ENCODE measurements at places on chromosomes 12 and 14.

- no peak for DNase-seq
Observed at GRCh38 chr12:47236109-47236714, 156.5 kb upstream of the AMIGO2 start.

DNA sequence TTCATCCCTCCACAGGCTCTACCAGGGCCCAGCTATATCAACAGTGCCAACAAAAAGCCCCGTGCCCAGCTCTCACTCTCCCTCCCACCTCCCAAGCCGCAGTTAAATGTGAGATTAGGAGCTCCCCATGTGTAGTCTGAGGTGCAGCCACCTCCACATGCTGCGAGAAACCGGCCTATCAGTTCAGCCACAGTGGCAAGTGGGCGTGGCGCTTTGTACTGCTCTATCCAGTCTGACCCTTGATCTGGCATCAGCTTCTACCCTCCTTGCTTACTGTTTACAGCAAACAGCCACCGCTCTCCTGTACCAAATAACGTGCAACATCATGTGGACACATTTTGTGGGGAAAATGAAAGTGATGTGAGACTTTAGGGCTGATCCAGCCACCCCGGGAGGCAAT lies 1.7 kb downstream of the PLEK2 start:
- no peak for DNase-seq

DNA sequence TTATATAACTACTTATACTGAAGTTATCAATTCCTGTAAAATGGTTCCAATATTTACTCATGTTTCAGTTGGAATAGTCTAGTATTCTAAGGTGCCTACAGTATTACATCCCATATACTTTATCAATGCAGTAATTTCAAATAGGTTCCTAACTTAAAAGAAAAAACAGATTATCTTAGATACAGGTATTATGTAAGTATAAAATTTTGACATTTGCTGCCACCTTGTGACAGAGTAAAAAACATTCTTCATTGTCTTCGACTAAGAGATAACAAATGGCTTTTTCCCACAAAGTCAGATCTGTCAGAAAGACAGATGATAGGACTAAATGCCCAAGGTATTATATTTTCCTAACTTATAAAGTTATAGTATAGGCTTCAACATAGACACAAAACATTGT lies 78.7 kb downstream of the TXNDC16 start:
- no peak for DNase-seq

GRCh38 chr12:105262461-105263184 lies 26.6 kb upstream of the APPL2 start:
- DNase-seq = no peak

DNA sequence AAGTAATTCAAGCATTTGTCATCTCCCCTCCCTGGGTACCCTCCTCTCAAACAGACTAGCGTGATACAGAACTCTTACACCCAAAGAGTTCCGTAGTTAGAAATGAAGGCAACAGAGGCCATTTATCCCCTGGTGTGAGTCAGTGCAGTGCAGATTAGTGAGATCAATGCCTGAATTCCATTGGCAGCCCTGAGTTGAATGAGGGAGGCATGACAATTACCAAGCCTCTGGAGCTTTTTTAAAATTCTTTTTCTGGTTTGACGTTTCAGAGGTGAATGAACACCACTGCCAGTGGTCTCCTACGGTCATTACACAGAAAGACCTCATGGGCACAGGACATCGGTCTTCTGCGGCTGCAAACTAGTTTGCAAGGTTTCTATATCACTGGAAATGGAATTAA lies 94.4 kb downstream of the PRIMA1 start:
- no peak for DNase-seq

DNA sequence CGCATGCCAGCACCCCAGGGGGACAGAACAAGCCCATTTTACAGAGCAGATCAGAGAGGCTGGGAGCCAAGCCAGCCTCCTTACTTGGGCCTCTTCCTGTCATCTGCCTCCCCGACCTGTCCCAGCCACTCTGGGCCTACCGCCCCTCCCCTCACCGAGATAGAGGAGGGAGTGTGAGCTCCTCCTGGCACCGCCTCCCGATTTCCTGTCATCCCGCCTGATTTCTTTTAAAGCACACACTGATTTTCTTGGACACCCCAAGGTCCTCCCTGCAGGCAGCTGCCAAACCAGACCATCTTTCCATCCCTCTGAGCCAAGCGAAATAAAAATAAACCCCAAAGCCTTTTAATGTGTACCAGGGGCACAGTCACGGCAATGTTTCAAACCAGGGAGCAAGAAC lies 108.4 kb downstream of the RFLNA start:
- no peak for DNase-seq

GRCh38 chr12:55707219-55707671 lies 459 bp downstream of the ITGA7 start:
- DNase-seq = no peak

- DNase-seq = no peak
Observed at GRCh38 chr12:1972260-1972659, 32.0 kb downstream of the DCP1B start.

DNA sequence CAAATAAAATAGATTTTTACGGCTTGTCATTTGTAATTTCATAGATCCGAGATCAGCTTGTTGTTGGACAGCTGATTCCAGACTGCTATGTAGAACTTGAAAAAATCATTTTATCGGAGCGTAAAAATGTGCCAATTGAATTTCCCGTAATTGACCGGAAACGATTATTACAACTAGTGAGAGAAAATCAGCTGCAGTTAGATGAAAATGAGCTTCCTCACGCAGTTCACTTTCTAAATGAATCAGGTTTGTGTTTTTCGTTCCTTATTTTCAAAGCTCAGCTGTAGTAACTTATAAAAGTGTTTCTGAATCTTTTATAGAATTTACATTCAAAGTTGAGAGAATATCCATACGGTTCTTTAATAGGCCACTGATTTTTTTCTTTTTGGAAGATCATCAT lies 89.1 kb downstream of the LRRK2 start:
- no peak for DNase-seq

- no peak for DNase-seq
Observed at GRCh38 chr14:97109234-97109633, 312.1 kb downstream of the VRK1 start.

DNA sequence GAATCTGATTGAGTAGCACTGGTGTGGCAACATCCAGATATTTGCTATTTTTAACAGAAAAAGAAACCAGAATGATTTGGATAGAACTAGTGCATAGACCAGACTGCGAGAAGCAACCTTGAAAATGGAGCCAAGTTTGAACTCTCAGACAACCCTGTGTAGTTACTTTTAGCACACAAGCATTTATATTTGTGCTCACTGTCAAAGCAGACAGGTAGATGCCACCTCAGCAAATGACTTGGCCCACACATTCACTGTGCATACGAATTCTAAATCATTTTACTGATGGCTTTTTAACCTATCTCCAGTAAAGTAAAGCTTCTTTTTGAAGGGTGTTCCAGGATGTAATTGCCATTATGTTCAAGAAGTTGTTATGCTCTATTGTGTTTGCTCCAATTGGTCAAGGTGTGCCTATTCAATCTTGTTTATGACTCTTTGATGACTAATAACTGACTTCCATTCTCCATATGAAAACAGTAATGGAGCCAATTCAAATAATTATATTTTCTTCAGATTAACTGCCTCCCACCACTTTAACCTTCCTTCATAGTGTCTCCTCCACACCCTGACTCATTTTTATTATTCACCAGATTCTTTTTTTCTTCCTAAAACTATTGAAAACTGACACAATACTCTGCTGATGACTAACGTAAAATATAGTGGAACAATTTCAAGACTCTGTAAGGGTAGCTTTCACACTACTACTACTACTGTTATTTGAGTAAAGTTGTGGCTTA lies 138.5 kb downstream of the CCER1 start:
- no peak for DNase-seq

DNA sequence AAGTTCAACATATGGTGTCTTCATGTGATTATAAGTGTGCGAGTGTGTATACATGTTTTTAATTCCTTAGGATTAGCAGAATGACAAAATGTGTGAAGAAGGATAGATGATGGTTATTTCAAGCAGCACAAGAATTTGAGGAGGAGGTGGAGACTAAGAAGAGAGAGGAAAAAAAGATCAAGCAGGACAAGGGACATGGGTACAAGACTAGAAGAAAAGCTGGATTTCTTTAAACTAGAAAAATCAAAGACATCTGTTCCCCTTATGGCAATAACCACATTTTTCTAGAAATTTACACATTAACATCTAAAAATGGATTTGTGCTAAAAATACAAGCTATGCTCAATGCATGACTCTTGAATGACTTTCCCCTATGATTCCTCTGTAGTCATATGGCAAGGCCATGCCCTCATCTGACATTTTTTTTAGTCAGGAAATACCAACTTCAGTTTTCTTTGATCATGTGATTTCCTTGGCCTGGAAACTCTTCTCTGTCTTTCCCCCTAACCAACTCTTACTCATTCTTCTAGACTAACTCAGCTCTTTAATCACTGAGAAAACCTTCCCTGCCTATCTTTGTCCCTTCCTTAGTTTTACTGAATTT lies 435.8 kb downstream of the NRXN3 start:
- no peak for DNase-seq

GRCh38 chr12:50315803-50316202 lies 32.5 kb upstream of the LIMA1 start:
- no peak for DNase-seq

- DNase-seq = no peak
Observed at GRCh38 chr12:95681210-95681765, 109.3 kb downstream of the NTN4 start.

- no peak for DNase-seq
Observed at GRCh38 chr12:105523164-105524057, 192.9 kb downstream of the C12orf75 start.

- DNase-seq = no peak
Observed at GRCh38 chr14:41806366-41806975, 199.8 kb downstream of the LRFN5 start.

DNA sequence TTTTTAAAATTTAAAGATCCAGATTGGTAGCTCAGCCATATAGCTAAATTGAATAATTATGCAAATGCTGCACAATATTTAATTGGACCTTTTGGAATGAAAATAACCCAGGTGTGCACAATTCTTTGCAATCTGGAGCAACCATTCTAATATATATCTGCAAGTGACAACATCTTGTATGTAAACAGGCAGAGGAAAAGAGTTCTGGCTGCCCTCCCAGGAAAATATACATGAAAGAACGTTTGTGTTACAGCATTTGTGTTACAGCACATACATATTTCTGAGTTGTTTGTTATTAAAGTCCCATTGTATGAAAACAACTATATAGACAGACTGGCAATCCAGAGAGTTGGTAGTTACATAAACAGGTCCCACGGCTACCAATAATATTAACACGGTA lies 377.5 kb downstream of the DIO2 start:
- DNase-seq = no peak

DNA sequence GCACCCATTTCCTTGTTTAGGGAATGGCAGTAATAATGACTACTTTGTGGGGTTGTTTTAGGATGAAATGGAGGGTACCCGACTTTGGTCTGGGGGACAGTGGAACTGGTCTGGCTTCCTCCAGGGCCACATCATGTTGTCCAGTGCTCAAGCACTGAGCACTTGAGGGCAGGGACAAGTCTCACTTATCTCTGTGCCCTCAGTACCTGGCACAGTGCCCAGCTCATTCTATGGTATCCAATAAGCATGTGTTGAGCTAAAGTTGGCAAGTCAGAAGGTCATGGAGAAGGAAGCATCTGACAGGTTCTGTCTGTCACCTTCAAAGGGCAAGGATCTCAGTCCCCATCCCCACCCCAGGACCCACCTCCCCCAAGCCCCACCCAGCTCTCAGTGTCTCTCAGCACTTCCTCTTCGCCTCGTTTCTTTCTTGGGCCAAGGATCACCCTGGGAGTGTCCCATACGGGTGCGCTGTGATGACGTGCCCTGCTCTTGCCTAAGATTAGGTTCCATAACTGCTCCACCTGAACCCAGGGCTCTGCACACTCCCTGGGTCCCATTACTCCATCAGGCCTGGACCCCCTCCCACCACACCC lies 24.3 kb upstream of the TMEM106C start:
- DNase-seq = no peak
